ENCODE measurements at places on chromosomes 7 and 10.

DNA sequence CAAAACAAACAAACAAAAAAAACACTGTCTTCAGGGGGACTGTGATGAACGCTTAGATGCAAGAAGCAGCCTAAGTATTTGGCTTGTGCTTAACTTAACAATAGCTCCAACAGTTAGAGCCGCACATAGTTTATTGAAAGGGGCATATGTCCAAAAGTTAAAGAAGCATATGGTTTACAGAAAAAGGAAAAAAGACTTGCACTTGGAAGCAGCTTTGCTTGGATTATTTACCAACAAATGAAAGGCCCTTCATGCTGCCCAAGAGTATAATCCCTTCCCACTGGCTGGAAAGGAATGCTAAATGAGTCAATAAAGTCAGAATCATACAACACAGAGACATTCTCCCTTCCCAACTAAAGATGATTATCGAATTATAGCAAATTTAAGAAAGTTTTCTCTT is 77.9 kb downstream of the GLI3 start:
- no peak for DNase-seq

GRCh38 chr10:45155784-45156183 is 155.1 kb downstream of the ZNF22 start:
- no peak for DNase-seq

DNA sequence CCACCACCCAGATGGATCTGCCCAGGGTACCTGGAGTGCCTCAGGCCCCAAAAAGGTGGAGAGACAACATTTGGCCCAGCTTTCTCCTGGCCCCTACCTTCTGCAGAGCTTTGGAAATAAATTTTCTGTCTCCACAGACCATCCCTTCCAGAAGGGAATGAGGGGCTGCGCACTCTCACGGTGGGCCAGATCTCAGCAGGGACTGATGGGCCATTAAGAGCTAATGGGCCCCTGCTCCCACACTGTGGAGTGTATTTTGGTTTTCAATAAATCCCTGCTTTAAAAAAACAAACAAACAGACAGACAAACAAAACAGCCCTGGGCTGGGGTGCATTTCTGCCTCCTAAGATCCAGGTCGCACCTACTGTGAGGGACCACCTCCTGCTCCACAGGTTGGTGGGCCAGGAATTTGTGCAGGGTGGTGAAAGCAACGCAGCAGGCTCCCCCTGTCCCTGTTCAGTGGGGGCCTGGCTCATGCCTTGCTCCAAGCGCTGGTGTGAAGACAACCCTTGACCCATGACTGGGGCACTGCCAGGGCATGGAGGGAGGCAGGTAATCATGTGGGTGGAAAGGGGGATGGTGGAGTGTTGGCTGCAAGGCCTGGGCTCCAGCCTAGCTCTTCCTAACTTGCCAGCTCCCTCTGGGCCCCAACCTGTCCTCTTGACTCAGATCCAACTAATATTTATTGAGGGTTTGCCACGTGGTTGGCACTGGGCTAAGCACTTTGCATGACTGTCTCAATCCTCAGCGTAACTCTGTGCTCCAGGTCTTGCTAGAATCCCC is 88.5 kb downstream of the COL13A1 start:
- no peak for DNase-seq

DNA sequence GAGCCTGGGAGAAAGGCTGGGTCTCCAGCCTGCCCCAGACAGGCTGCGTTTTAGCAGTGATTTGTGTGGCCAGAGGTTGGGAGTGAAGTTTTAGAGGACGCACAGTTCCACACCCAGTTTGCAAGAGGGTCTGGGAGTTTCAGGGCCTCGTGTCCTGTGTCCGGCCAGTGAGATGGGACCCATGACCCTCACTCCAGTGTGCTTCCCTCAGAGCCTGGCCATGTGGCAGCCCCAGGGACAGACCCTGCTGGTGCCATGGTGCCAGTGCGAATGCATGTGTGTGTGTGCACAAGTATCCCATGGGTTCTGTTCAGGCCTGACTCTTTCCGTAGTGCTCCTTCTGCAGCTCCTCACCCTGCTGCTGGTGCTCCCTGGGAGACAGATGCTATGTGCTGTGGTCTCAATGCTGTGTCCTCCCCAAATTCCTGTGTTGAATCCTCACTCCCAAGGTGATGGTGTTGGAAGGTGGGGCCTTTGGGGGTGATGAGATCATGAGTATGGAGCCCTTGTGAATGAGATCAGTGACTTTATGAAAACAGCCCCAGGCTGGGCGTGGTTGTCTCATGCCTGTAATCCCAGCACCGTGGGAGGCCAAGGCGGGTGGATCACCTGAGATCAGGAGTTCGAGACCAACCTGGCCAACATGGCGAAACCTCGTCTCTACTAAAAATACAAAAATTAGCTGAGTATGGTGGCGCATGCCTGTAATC is 16.5 kb downstream of the ECHDC3 start:
- no peak for DNase-seq

DNA sequence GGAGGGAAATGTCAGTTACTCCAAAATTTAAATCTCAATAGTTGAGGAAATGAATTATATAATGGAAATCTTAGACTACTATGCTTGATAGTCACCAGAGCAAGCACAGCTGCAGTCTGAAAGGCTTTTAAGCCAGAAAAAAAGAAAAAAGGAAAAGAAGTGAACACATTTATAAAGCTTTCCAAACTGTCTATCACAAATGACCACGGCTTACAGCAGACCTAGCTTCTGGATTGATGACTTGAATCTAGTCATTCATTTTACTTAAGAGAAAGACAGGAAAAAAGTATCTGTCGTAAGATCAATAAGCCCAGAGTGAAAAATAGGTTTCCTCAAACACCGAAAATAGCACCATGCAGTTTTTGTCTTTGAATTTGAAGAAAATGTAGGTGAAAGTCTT is 67.9 kb upstream of the OGDHL start:
- no peak for DNase-seq

DNA sequence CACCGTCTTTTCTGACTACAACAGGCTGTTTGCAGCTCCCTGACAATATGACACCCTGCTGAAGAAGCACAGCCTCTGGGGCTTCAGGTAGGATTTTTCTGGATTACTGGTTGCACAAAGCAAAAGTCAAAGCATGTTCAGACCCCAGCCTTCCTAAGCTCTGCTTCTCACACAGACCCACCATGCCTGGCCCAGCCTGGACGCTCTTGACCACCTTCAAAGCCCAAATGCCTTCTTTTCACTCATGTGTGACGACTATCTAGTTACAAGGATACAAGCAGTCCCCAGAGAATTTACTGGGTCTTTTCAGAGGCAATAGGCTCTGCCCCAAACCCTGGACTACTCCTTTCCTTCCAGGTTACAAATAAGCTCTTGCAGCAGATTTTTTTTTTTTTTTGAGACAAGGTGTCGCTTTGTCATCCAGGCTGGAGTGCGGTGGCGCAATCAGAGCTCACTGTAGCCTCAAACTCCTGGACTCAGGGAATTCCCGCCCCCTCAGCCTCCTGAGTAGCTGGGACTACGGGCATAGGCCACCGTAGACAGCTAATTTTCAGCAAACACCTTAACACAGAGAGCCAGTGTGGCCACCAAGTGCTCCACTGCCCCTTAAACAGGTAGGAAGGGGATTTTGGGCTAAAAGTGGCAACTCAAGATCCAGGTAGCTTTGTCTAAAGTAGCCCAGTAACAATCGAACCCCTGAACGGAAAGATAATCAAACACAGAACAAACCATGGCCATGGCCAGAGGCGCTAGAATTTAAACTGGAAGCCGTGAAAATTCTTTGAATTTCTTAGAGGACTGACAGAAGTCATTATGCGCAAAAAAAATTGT is 16.2 kb downstream of the SVIL start:
- DNase-seq = no peak

DNA sequence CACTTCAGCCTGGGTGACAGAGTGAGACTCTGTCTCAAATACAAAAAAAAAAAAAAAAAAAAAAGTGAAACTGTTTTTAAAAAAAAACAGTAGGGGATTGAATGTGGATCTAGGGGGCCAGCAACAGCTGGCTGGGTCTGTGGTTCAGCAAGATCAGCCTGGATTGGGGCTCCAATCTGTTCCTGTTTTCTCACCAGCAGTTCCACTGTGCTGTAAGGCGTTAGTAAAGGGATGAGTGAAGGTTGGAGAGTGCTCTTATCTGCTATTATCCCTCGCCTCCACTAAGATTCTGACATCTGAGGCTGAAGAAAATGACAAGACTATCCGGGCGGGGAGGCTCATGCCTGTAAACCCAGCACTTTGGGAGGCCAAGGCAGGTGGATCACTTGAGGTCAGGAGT is 41.6 kb upstream of the GTF2IRD1 start:
- DNase-seq = no peak

- no peak for DNase-seq
Observed at GRCh38 chr10:47318706-47319105, 3.5 kb upstream of the GDF2 start.

DNA sequence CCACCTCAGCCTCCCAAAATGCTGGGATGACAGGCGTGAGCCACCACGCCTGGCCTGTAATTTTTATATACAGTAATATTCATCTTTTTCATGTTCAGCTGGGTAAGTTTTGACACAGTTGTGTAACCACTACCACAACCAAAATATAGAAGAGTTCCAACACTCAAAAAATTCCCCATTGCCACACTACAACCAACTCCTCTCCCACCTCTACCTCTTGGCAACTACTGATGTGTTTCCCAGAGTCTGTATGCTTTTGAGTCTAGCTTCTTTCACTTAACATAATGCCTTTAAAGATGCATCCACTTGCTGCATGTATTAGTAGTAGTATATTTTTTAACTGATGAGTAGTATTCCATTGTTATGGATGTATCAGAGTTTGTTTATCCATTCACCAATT is 90.7 kb downstream of the SRPK2 start:
- DNase-seq = no peak

- DNase-seq = no peak
Observed at GRCh38 chr10:62471711-62472110, 97.5 kb downstream of the ZNF365 start.

DNA sequence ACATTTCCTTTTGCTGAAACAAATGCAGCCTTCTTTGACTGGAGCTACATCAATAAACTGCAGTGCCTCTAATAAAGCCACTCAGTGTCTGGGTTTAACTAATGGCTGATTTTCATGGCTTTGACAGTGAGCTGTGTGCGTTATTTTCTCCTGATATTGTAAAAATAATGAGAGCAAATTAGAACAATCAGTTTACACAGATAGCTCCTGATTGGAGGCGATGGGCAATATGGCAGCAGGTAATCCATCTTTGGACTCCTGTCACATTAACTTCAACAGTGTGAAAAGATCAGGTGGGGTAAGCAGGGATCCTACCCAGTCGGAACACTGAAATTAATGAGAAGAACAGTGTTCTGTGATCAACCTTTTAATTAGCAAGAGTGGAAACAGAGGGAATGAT is 100.7 kb downstream of the POLL start:
- no peak for DNase-seq

DNA sequence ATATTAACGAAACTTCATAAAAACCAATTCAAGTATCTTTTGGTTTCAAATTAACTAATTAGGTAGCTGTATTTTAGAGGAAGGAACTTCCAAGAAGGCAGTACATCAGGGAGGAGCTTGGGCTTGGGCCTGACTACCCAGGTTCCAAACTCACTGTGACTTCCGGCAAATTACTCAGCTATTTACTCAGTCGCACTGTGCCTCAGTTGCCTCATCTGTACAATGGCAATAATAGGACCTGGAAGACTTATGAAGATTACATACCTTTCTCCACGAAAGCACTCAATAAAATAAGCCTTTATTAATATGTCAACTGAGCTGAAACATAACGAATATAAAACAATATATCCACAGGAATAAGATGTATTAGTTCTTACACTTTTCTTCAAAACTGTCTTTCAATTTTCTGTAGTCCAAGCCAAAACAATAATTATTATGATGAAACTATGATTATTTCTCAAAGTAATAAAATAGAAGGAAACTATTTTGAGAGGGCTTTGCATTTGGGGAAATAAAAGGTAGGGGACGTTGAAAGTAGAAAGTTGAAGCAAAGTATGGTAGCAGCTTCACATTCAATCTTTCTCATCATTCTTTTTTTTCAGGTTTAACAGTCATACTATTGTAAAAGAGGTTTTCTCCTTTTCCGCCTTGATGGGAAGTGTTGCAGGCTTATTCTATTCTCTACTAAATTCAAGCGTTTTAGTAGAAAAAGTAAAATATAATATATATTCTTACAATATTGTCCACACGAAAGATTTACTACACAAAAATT is 10.5 kb upstream of the EBLN1 start:
- DNase-seq = no peak
